ENCODE measurements at places on chromosomes 6 and 20.

GRCh38 chr20:50003253-50003656 is 20.5 kb downstream of the SNAI1 start:
- no peak for DNase-seq

DNA sequence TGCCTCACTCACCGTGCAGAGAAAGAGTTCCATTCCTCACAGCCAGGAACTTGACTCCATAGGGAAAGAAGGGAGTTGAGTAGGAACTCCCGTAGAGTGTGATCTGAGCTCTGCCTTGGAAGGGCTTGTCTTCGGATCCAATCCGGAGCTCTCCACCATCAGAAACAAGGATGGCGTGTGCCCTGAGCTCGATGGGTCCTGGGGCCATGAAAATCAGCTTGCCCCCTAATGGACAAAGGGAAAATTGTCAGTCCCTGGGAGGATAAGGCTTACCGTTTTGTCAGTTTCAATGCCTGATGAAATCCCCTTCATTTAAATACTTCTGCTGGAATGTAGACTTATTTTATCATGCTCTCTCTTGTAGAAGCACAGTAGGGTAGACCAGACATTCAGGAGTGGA is 153.3 kb downstream of the PKHD1 start:
- no peak for DNase-seq

DNA sequence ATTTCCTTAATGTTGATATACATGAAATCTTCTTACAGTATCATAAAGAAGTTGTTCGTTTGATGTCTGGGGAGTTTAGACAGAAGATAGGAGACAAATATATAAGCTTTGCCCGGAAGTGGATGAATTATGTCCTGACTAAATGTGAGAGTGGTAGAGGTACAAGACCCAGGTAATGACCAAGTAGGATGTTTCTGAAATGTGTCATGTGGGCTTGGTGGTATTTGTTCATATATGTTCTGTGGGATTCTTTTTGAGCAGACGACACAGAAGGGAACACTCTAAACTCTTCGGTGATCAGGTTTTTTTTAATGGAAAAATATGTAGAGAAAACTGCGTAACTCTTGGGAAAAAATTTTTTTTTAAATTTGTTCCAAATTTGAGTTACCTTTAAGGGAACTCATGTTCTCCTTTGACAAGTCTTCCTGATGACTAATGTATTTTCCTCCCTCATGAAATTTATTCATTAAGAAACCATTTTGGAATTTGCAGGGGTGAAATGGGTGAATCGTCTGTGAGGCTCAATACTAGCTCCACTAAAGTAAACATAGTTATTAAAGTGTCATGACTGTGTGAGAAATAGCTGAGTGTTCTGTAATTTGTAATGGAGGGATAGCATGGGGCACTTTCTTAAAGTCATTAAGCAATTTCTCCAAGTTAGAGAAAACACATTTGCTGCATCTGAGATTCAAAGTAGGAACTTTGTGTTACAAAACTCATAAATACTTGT is 100.6 kb downstream of the MAP3K4 start:
- no peak for DNase-seq

- no peak for DNase-seq
Observed at GRCh38 chr6:139368661-139369060, 5.8 kb downstream of the CITED2 start.

- no peak for DNase-seq
Observed at GRCh38 chr6:68239034-68239433, 396.0 kb upstream of the ADGRB3 start.

DNA sequence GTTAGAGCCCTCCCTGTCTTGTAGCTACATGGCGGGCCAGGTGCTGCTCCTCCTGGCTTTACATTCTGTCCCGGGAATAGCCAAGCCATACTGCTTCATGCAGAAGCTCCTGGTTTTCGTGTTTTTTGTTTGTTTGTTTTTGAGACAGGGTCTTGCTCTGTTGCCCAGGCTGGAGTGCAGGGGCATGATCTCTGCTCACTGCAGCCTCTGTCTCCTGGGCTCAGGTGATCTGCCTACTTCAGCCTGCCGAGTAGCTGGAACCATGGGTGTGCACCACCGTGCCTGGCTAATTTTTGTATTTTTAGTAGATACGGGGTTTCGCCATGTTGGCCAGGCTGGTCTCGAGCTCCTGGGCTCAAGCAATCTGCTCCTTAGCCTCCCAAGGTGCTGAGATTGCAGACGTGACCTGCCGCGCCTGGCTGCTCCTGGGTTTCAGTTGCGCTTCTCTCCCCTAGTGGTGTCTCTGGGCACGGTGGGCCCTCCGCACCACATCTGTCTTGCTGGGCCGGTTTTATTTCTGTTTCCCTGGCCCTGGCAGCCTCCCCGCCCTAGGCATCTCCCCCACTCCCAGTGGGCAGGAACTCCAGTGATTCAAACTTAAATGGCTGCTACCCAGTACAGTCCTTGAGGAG is 12.9 kb downstream of the CDYL start:
- DNase-seq = no peak

DNA sequence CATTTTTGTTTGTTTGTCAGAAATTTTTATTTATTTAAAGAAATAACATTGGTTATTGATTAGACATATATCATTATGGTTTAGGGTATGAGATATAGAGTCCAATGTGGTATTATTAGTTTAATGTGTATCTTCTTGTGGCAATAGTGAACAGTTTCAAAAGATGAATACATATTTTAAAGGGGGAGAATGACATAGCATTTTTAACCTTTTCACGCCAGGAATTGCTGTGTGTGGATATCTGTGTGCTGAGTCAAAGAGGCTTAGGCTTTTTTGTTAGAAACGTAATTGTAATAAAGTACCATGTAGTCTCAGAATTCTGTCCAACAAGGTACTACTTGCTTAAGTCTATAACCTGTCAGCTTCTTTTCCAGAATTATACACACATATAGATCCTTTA is 451.6 kb downstream of the ADGRB3 start:
- no peak for DNase-seq

GRCh38 chr6:34608321-34609091 is 52.4 kb upstream of the SPDEF start:
- DNase-seq = no peak

All from RWPE2 (cell line).